ENCODE measurements at places on chromosomes 5 and 9.

GRCh38 chr5:170440771-170441392 lies 51.7 kb upstream of the KCNMB1 start:
- no peak for DNase-seq

GRCh38 chr5:35089334-35090314 lies 41.9 kb upstream of the AGXT2 start:
- peak; percentile 31 for DNase-seq

DNA sequence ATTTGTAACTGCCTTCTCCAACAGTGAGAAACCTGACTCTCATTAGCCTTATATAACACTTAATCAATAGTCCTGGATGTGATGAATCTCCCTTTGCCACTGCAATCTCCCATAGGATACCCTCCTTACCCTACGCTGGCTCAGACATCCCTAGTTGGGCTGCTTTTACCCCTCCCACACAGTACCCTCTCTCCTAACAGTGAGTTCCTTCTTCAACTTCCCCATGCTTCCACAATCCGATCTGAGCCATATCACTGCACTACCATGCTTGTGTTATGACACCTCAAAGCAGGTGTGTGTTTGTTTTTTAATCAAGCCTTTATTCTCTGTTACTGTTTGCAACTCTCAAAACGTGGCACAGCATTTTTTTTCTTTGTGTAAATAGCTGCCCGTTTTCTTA lies 60.5 kb upstream of the C9orf72 start:
- no peak for DNase-seq

- no peak for DNase-seq
Observed at GRCh38 chr5:173922527-173922926, 34.4 kb downstream of the CPEB4 start.

DNA sequence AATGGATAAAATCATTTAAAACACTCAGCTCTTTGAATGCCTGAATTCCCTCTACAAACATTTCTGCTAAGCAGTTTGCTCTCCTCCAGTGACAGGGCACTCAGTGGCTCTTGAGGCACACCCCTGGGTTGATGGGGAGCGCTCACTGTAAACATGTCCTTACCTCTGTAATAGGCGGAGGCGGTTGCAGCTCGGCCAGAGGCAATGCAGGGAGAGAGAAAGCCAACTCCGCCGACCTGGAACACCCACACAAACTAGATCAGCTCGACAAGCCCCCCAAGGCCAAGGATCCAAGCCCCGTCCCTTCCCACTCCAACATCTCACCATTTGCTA lies 329 bp downstream of the CDC23 start:
- DNase-seq, result no peak

- peak; percentile 87 for DNase-seq
Observed at GRCh38 chr9:115615821-115616665, 498.1 kb upstream of the TNC start.

- DNase-seq, result no peak
Observed at GRCh38 chr5:24623031-24623430, 21.7 kb downstream of the CDH10 start.

- no peak for DNase-seq
Observed at GRCh38 chr9:126984969-126985368, 70.4 kb downstream of the RALGPS1 start.

DNA sequence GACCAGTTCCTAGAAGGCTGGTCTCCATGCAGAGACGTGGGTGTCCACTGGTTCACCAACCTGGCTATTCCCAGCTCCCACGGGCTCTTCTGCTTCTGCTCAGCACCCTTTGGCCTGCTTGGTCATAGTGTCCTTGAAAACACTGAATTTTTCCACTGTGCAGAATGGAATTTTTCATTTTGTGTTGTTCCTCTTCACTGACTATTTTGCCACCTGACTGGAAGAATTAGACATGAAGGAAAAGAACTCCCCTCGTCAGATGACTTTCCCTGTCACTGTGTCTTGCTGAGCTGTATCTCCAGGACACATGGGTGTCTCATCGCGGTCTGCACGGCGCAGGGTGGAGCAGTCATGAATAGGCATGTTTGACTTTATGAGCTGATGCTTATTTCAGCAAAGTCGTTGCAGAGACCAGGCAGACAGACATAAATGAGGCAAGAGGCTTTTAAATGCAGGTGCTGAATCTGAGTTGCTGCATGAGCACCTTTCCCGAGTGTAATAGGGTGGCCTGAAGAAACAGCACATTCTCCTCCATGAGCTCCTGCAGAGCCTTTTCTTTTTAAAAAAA lies 50.2 kb upstream of the SEMA4D start:
- no peak for DNase-seq

DNA sequence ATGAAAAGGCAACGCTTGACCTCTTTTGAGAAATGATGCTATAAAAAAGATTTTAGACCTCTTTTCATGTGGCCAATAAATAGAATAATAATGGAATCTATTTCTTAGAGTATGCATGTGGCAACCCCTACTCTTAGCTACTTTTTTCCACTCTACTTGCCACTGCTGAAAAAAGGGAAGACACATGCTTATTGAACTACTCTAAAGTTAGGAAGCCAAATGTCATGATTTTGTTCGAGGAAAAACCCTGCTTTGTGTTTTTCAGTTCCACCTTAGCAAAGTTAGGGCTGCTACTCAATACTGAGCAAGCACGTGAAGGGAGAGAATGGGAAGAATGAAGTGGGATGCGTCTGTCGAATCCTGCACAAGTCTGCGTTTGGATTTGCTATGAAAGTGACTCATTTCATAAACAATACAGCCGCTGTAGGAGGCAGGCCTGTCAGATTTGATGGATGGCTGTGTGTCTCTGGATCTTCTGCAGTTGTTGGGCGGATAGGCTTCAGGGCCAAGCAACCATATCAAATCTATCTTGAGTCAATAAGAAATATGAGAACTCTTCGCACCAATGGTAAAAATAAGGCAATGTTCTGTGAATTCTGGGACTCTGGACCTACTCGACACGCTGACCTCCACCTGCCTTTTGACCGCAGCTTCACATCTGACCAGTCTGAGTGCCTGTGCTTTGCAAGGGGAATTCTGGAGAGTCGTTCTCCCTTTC lies 333.6 kb downstream of the PIK3R1 start:
- DNase-seq, result no peak

GRCh38 chr5:22531986-22532385 lies 321.2 kb downstream of the CDH12 start:
- DNase-seq, result no peak

GRCh38 chr9:89770531-89771174 lies 165.8 kb downstream of the GADD45G start:
- no peak for DNase-seq

DNA sequence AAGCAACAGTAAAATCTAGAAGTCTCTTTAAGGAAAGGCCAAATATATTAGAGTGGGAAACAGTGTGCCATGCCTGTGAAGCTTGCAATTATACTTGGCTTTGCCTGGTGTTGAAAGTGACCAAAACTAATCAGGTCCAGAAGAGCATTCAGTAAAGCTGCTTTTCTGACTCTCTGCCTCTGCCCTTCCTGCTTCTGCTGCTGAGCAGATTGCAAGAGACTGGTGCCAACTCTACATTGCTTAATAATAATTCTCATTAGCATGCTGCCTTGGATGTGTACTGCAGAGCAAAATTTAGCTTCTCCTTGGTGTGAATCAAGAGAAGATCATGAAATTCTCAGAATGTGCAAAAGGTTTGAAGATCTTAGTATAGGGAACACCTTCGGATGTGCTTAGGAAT lies 120.4 kb upstream of the RFX3 start:
- DNase-seq, result no peak

- no peak for DNase-seq
Observed at GRCh38 chr5:80653502-80653901, 950 bp upstream of the MSH3 start.

- no peak for DNase-seq
Observed at GRCh38 chr5:14864181-14864812, 7.3 kb downstream of the ANKH start.

GRCh38 chr5:94614156-94614805 lies 4.1 kb downstream of the KIAA0825 start:
- DNase-seq, result no peak

GRCh38 chr9:87810679-87811178 lies 71.9 kb upstream of the SPATA31E1 start:
- no peak for DNase-seq

DNA sequence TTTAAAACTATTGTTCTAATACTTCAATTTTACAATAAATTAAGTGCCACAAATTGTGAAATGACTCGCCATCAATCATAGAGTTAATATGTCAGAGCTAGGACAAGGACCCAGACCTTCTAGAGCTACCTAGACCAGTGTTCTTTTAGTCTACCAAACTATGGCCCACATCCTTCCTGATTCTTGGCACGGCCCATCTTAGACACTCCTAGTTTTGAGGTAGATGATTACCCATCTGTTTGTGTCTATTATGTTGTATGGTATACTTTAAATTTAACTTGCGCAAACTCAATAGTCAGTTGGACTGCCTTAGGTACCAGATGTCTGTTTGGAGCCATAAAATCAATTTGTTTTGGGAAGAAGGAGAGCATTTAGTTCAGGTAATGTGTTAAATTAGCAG lies 17.5 kb downstream of the CDC26 start:
- DNase-seq, result no peak

- no peak for DNase-seq
Observed at GRCh38 chr9:132789719-132790118, 88.4 kb downstream of the AK8 start.

DNA sequence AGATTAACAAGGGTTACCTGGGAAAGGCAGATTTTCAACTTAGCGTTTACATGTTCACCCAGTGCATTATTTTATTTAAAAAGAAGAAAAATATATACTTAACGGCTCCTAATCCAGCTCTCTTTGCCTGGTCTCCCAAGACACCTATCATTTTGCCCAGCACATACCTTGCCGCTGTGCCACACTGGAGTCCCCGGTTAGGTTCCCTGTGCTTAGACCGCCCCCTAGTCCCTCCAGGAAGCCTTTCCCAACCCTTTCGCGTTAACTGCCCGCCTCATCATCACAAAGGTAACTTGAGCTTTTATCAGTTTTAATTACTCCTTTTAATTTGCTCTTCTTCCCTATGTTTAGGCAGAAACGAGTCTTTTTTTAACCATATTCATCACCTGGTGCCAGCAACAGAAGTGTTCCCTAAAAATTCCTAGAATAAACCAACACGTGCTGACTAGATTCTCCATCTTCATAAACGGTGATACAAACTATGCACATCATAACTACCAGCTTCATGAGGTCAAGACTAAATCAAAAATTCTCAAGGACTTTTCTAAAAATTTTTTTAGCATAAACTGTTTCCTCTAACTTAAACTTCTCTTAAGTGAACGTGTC lies 19.7 kb downstream of the DNAJA1 start:
- DNase-seq, result no peak

- DNase-seq, result peak; percentile 65
Observed at GRCh38 chr5:74640450-74640953, at the start of gene ENC1. Gene ENC1 (minus strand): TSS chr5:74640728. CDS start chr5:74636485, 4,243 bp downstream.

- peak; percentile 27 for DNase-seq
Observed at GRCh38 chr5:72013766-72014624, 93.3 kb upstream of the MAP1B start.

GRCh38 chr5:20498926-20499325 lies 510.9 kb upstream of the CDH18 start:
- no peak for DNase-seq

DNA sequence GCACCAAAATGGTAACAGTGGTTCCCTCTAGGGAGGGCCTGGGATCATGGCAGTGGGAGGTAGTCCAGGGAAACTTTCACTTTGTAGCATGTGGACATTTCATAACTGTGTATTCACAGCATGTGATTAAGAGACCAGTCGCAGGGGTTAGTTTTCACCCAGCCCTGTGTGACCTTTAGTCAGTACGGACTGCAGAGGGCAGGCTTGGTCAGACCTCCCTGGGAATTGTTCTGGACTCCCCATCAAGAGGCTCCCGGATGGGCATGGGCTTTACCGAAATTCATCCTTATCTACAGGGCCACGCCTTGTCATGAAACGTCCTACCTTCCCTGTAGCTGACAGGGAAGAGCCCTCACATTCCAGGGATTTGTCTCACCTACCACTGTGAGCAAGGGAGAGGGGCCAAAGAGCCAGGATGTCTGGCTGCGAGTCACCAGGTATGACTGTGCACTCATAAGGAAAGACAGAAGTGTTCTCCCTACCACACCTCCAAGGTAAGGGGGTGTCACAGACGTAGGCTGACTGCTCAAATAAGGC lies 19.9 kb downstream of the GPX3 start:
- DNase-seq, result no peak

- no peak for DNase-seq
Observed at GRCh38 chr9:98240475-98240874, 15.0 kb downstream of the TBC1D2 start.

- DNase-seq, result no peak
Observed at GRCh38 chr9:138010861-138011260, 133.3 kb downstream of the CACNA1B start.

- no peak for DNase-seq
Observed at GRCh38 chr5:154380263-154380662, 65.5 kb upstream of the SAP30L start.

DNA sequence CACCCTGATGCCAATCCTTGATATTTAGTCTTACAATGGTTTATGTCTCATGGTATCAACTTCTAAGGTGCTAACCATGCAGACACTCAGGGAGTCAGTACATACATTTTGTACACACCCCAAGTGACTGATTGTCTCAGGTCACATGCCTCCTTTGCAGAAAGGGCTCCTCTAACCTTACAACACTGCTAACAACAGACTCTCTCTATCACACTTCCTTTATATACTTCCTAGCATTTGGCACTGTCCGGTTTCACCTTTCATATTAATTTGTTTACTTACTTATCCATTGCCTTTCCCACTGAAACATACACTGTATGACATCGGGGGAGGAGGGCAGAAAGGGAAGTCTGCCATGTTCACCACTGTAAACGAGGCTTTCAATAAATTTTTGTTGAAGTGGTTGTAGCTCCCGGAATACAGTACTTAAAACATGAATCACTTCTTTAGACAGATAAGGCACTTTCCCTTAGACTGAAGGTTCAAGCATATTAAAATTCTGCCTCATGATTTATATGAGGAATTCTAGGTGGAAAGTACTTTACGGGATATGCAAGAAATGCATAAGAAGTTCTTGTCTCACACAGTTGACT lies 20.6 kb downstream of the EMB start:
- DNase-seq, result no peak

- DNase-seq, result no peak
Observed at GRCh38 chr9:88052321-88052965, 78.1 kb upstream of the CDK20 start.

- DNase-seq, result no peak
Observed at GRCh38 chr9:37390759-37391158, 31.7 kb upstream of the GRHPR start.

All from non-pigmented ciliary epithelial cell (primary cell).